ENCODE measurements at places on chromosomes 4 and X. TPM values are rescaled to one million over a fixed set of nuclear protein-coding genes. Genes with fewer than 3 reads are reported as not detected.
A peak's percentile ranks its signal among the peaks of the same experiment; 100 is the strongest.

DNA sequence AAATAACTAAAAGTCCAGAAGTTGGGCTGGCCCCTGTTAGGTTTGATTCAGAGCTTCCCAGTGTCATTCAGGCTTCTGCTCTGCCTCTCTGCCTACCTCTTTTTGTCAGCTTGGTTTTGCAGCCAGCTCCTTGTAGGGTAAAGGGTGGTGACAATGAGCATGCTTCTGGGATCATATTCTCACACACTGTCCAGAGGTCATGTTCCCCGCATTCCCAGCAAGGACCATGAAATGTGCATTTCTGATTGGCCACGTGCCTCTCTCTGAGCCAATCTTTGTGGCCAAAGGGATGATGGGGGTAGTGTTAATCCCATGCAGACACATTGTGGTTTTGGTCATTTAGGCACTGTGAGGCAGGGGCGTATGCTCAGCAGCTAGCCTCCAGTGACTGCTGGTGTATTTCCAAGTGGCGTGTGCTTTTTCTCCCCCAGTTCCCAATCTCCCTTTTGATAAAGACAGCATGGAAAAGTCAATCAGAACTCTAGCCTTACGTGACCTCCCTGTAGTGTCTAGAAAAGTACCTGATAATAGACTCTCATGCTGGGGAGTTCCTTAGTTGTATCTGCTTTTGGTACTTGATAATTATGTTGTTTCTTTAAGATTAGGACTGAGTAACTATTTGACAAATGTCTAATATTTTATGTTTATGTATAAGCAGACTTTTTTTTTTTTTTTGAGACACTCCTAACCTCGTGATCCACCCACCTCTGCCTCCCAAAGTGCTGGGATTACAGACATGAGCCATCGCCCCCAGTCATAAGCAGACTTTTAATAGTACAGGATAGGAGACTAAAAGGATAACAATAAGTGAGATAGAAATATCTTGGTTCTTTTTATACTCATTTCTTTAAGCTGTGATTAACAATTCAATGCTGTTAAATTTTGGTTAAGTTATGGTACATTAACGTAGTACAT lies 57.8 kb downstream of the KIAA0232 start:
- DNase-seq, result no peak

GRCh38 chr4:140870427-140870826 lies 114.2 kb upstream of the TBC1D9 start:
- no peak for DNase-seq

DDX53 gene
- polyA plus RNA-seq, result not detected

GRCh38 chrX:152913346-152913745 lies 15.5 kb downstream of the ZNF185 start:
- no peak for DNase-seq

DNA sequence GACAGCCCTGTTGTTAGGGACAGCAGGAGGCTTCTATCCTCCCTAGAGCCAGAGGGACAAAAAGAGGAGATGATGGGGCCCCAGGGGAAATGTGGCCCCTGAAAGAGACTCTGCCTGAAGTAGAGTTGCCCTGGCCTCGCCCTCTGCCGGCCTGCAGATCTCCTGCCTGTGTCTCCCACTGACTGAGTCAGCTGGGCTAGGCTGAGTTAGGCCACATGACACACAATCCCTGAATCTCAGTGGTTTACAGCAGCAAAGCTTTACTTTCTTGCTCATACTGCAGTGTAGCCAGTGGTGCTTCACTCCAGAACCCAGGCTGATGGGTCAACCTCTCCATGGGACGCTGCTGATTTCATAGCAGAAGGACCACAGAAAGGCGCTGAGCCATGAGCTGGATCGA lies 23.5 kb downstream of the DRD5 start:
- peak; percentile 17 for DNase-seq

ATP2B3 gene
- not detected for polyA plus RNA-seq

- DNase-seq, result peak; percentile 10
Observed at GRCh38 chr4:113106108-113106507, 56.7 kb downstream of the ANK2 start.

GRCh38 chr4:38516190-38516589 lies 147.8 kb upstream of the KLF3 start:
- DNase-seq, result no peak

DNA sequence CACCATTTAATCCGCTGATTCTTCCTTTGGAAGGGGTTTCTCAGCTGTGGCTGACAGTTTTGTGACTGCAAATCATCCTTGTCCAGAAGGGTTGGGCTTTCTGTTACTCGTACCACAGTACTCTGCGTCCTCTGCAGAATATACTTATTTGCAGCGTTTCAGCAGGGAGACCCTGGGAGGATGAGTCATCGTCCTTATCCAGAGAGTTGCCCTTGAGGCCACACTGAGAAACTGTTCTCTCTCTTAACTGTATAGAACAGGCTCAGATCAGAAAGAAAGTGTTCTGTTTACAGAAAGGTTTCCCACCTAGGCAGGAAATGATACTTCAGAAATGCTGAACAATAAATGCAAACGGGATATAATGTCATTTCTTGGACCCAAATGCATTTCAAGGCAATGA lies 47.8 kb upstream of the DDX53 start:
- DNase-seq, result no peak

- no peak for DNase-seq
Observed at GRCh38 chrX:40176351-40177116, 78.8 kb upstream of the BCOR start.

AWAT2 gene
- not detected for polyA plus RNA-seq

PDCL2 gene
- polyA plus RNA-seq, result not detected

DNA sequence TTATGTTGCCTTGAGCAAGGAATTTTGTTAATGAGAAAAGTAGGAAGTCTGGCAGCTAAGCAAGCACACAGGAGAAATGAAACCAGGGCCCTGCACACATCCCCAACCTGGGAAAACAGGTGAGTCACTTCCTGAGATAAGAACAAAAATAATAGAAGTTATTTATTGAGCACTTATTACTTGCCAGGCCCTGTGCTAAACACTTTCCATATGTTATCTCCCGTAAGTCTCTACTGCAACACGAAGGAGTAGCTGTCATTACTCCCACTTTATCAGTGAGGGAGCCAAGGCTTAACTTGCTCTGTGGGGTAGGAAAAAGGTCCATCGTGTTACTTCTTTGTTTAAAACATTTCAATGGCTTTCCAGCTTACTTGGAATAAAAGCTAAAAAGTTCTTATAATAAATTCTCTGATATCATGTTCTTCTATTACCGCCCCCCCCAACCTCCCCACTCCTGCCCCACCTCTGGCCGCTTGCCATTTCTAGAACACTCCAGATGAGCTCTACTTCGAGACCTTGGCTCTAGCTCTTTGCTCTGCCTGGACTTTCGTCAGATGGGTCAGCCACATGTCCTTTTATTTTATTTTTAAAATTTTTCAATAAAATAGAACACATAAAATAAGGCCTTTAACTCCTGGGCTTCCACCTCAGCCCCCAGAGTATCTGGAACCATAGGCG lies 36.3 kb upstream of the PLAC8 start:
- peak; percentile 53 for DNase-seq

- no peak for DNase-seq
Observed at GRCh38 chr4:53011259-53011905, 149.3 kb downstream of the RASL11B start.

GRCh38 chrX:71533851-71534561 lies 1.1 kb downstream of the OGT start:
- DNase-seq, result peak; percentile 52

CPLX1 gene
- polyA plus RNA-seq, result 0.22 TPM

GRCh38 chr4:108465886-108466500 lies 154.4 kb upstream of the RPL34 start:
- no peak for DNase-seq

- no peak for DNase-seq
Observed at GRCh38 chr4:119233191-119233590, 20.7 kb downstream of the USP53 start.

SOX3 gene
- not detected for polyA plus RNA-seq

DNA sequence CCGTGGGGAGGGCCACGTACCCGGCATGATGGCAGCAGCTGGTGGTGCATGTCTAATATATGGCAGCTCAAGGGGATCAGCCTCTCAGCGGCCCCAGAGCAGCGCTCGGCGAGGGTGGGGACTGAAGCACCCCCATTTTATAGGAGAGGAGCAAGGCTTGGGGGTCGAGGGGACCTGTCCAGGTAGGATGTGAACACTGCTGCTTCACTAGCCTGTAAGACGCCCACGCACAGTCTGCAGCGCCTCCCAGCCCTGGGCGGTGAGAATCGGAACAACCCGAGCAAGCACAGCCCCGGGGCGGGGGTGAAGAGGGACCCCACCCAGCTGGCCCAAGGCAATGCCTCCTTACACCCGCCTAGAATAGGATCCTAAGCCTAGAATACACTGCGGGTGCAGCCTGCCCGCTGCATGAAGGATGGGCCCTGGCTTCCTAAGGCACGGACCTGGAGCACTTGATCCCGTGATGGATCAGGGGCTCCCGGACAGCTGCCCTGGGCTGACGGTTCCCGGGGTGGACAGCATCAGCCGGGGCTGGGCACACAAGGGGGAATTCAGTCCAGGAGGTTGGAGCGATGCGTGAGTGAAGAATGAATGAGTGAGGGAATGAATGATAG lies 17.6 kb downstream of the ADRA2C start:
- no peak for DNase-seq

- DNase-seq, result no peak
Observed at GRCh38 chr4:21009956-21010355, 309.7 kb downstream of the PACRGL start.

SPATA4 gene
- 0.06 TPM for polyA plus RNA-seq

All from mammary epithelial cell (primary cell).